ENCODE measurements at places on chromosomes 3 and 15.

GRCh38 chr15:57134071-57134605, 215.7 kb downstream of the TCF12 start:
- no peaks in the 10 kb centered on the region for H3K36me3 ChIP-seq
- H3K4me3 ChIP-seq, result no peak overlapping the region
- H3K4me1 ChIP-seq, result peaks cover 28% of the 10 kb centered on the region

DNA sequence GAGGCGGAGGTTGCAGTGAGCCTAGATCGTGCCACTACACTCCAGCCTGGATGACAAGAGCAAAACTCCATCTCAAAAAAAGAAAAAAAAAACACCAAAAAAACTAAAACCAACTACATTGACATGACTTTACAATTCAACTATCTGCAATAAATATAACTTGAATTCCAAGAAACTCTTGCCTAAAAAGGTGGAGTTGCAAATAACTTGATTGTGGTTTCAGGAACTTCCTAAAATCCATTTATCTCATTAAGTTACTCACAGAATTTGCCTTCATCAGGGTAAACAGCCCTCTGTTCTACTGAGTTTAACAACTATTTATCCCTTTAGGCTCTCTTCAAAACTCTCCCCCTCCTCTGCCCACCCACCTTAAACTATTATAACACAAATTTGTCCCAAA, 2.7 kb upstream of the MAPK6 start:
- H3K4me3 ChIP-seq, result no peak overlapping the region
- no peaks in the 10 kb centered on the region for H3K36me3 ChIP-seq
- DNase-seq, result no peak
- peaks cover 7% of the 10 kb centered on the region for H3K4me1 ChIP-seq
- peaks cover 4% of the 10 kb centered on the region for H3K27me3 ChIP-seq
- no peak overlapping the region for H3K27ac ChIP-seq

- H3K27ac ChIP-seq, result no peak overlapping the region
- no peaks in the 10 kb centered on the region for H3K27me3 ChIP-seq
- no peak overlapping the region for H3K4me3 ChIP-seq
- no peak for DNase-seq
These were observed 103.5 kb downstream of the LPP start for GRCh38 chr3:188257384-188258026.

- DNase-seq, result peak; percentile 32
- H3K27ac ChIP-seq, result peak overlapping the region; percentile 80
- H3K27me3 ChIP-seq, result no peaks in the 10 kb centered on the region
- no peaks in the 10 kb centered on the region for H3K36me3 ChIP-seq
These were observed 140.7 kb upstream of the MEF2A start for GRCh38 chr15:99424978-99425656.

GRCh38 chr15:52780172-52780980, 9.8 kb downstream of the ONECUT1 start:
- H3K4me3 ChIP-seq, result peak overlapping the region; percentile 35
- H3K27me3 ChIP-seq, result peaks cover 9% of the 10 kb centered on the region
- H3K4me1 ChIP-seq, result no peaks in the 10 kb centered on the region

- no peaks in the 10 kb centered on the region for H3K36me3 ChIP-seq
- H3K27ac ChIP-seq, result no peak overlapping the region
- no peak for DNase-seq
- no peaks in the 10 kb centered on the region for H3K27me3 ChIP-seq
- no peak overlapping the region for H3K4me3 ChIP-seq
These were observed 389.9 kb downstream of the FEZF2 start for GRCh38 chr3:61983479-61983878.

DNA sequence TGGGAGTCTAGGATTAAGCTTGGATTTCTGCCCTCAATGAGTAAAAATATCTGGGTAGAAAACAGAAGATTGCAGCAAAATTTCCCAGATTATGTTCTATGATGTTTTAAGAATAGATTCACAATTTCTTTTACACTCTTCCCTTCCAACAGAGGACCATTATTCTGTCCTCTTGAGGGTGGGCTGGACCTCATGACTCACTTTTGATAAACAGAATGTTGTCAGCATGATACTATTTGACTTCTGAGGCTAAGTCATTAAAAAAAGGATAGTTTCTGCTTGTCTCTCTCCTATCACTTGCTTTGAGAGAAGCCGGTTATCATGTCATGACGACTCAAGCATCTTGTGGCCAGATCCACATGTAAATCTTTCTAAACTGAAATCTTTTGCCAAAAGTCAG, 396.2 kb upstream of the CDIN1 start:
- no peak overlapping the region for H3K27ac ChIP-seq
- H3K27me3 ChIP-seq, result no peaks in the 10 kb centered on the region
- H3K36me3 ChIP-seq, result no peaks in the 10 kb centered on the region

DNA sequence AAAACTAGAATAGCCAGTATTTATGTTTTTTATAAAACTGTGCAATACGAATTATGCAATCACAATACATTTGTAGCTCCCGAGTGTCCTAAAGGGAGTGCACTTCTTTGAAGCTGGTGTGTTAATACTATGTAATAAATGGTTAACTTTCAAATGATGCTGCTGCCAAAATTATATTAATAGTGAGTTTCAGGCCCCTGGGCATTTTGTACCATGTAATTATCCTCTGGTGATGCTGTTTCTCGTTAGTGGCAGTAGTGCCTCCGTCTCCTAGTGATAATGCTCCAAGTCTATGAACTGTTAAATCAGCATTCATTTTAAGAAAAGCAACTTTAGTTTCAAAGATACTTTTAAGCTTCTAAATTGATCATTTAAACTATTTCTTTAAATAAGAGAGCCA, 132.7 kb upstream of the BHLHE40 start:
- no peaks in the 10 kb centered on the region for H3K27me3 ChIP-seq
- no peaks in the 10 kb centered on the region for H3K36me3 ChIP-seq
- H3K4me1 ChIP-seq, result peaks cover 31% of the 10 kb centered on the region

DNA sequence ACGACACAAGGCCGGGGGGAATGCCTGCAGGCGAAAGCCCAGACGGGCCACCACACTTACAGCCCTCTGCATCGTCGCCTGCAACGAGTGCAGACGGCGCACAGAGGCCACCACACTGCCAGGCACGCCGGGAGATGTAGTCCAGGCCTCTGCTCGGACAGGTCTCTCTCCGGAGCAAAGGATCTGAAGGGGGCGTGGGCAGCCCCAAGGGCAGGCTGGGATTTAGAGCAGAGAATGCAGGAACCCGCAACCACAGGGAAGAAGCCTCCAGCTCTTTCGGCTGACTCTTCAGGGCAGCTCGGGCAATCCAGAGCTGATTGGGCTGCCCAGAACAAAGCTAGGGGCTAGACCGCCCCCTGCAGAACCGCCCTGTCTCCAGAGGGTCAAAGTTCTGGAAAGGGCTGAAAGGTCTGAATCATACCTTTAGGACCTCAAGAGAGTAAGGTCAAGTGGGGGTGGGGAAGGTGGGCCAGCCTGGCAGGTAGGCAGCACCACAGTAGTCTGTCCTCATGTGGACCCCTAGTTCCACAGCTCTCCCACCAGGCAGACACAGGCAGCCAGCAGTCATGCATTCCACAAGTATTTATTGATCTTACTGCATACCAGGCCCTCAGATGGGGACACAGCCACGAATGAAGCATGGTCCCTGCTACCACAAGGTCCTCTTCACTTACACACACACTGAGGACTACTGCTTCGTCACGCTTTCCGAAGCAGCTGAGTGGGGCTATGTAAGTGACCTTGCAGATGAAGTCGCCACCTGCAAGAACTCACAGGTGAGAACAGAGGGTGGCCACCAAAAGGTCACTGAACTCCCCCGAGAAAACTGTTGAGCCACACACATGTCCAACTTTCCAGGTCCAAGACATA, at the start of gene AMT:
Gene AMT, minus strand, starts transcription at position 95 of the 870 bp plus-strand sequence. Its CDS starts 23 bp downstream, at position 72.
- H3K4me1 ChIP-seq, result peaks cover 5% of the 10 kb centered on the region
- H3K36me3 ChIP-seq, result peaks cover 4% of the 10 kb centered on the region
- no peaks in the 10 kb centered on the region for H3K27me3 ChIP-seq
- peak within 1 kb of the TSS; percentile 17 for H3K4me3 ChIP-seq

DNA sequence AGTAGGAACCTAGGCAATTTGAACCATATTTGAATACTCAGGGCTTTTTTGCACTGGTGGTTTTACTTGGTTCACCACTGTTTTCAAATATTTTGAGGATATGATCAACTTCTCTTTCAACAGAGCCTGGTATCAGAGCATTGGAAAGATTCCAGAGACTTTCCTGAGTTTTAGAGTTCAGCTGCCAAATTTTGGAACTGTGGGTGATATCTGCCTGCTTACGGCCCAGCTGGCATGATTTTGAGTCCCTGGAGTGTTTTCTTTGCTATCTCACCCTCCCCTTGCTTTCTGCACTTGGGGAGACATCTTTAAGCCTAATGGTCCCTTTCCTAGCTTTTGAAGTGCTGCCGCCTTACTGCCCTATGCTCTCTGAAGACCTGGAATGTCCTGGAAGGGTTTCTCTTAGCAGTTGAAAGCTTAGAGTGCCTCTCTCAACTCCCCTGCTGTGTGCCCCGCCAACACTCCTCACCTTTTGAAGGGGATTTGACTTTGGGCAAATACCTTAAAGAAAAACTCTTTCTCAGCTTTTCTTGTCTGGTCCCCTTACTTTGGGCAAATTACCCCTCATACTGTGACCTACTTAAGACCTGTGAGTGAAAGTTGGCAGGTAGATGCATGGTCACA, 539.1 kb downstream of the MFSD1 start:
- H3K27me3 ChIP-seq, result no peaks in the 10 kb centered on the region
- no peak overlapping the region for H3K27ac ChIP-seq
- no peaks in the 10 kb centered on the region for H3K36me3 ChIP-seq
- no peaks in the 10 kb centered on the region for H3K4me1 ChIP-seq
- no peak overlapping the region for H3K4me3 ChIP-seq

GRCh38 chr15:34357653-34358052, 9.3 kb downstream of the LPCAT4 start:
- no peaks in the 10 kb centered on the region for H3K27me3 ChIP-seq
- no peak overlapping the region for H3K4me3 ChIP-seq
- no peak for DNase-seq
- peaks cover 2% of the 10 kb centered on the region for H3K36me3 ChIP-seq

- H3K4me3 ChIP-seq, result no peak overlapping the region
- H3K27ac ChIP-seq, result no peak overlapping the region
- H3K27me3 ChIP-seq, result peaks cover 2% of the 10 kb centered on the region
- peaks cover 38% of the 10 kb centered on the region for H3K4me1 ChIP-seq
These were observed 3.1 kb upstream of the MECOM start for GRCh38 chr3:169666376-169667165.

- no peaks in the 10 kb centered on the region for H3K4me1 ChIP-seq
- no peaks in the 10 kb centered on the region for H3K36me3 ChIP-seq
- no peak for DNase-seq
- H3K27me3 ChIP-seq, result no peaks in the 10 kb centered on the region
- H3K27ac ChIP-seq, result no peak overlapping the region
- H3K4me3 ChIP-seq, result no peak overlapping the region
These were observed 13.5 kb upstream of the SUCNR1 start for GRCh38 chr3:151859905-151860304.

DNA sequence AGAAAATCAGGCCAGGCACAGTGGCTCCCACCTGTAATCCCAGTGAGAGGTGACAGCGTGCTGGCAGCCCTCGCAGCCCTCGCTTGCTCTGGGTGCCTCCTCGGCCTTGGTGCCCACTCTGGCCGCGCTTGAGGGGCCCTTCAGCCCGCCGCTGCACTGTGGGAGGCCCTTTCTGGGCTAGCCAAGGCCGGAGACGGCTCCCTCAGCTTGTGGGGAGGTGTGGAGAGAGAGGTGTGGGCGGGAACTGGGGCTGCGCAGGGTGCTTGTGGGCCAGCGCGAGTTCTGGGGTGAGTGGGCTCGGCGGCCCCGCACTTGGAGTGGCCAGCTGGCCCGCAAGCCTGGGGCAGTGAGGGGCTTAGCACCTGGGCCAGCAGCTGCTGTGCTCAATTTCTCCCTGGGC, 252.6 kb downstream of the FOXP1 start:
- no peak for DNase-seq
- no peak overlapping the region for H3K4me3 ChIP-seq
- H3K27me3 ChIP-seq, result no peaks in the 10 kb centered on the region
- no peak overlapping the region for H3K27ac ChIP-seq
- H3K36me3 ChIP-seq, result no peaks in the 10 kb centered on the region
- H3K4me1 ChIP-seq, result no peaks in the 10 kb centered on the region

DNA sequence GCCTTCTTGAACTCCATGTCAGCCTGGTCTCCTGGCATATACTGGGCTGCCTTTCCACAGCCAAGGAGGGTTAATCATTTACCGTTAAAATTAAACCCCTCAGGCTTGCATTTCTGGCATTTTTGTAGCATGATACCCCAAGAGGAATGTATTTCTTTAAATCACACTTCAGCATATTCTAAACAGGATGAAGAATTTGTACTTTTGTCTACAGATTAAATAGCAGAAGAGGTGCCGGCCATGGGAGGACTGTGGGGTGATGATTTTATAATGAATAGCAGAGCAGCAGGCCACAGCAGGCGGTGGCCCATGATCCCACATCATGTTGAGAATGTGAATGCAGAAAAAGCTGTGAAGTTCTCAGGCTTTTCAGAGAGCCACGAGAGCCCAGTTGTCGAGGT, 90.2 kb downstream of the ARNT2 start:
- H3K4me1 ChIP-seq, result no peaks in the 10 kb centered on the region
- no peak for DNase-seq
- H3K27me3 ChIP-seq, result no peaks in the 10 kb centered on the region
- no peaks in the 10 kb centered on the region for H3K36me3 ChIP-seq
- no peak overlapping the region for H3K4me3 ChIP-seq

GRCh38 chr3:142337994-142338393, 109.8 kb downstream of the XRN1 start:
- H3K4me1 ChIP-seq, result no peaks in the 10 kb centered on the region
- H3K36me3 ChIP-seq, result peaks cover 49% of the 10 kb centered on the region
- no peaks in the 10 kb centered on the region for H3K27me3 ChIP-seq
- H3K27ac ChIP-seq, result no peak overlapping the region

- H3K27me3 ChIP-seq, result no peaks in the 10 kb centered on the region
- no peak overlapping the region for H3K27ac ChIP-seq
- DNase-seq, result no peak
- H3K4me3 ChIP-seq, result no peak overlapping the region
- H3K4me1 ChIP-seq, result no peaks in the 10 kb centered on the region
These were observed 23.8 kb upstream of the TM2D3 start for GRCh38 chr15:101675796-101676582.

DNA sequence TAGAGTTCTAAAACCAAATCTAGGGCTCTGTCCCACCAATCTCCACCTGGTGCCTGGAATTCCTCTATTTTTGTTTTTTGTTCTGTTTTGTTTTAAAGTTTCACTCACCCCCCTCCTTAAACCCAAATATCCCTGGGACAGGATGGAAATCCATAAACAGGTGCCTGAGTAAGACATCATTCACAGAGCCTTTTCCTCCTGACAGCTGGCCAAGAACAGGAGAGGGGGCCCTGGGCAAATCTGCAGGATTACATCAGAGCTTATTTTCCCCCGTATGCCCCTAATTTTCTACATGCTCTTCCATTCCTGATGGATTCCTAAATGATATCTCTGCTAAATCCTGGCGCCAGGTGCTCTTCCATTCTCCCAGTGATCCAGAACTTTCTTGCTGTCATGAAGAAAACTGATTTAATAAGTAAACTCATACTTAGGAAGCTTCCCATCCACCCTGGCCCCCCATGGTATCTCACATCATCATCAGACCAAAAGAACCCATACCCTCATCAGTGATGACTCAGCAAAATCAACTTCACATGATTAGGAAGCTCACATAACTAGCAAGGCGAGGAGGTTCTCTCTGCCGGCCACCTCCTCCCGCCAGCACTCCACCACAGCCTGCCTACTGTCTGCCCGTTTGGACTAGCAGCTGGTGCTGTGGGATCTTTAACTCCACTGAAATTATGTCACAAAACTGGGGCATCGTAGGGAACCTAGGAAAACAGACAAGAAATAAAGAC, 61.0 kb downstream of the LIPC start:
- no peaks in the 10 kb centered on the region for H3K36me3 ChIP-seq
- no peak for DNase-seq
- no peaks in the 10 kb centered on the region for H3K27me3 ChIP-seq

- DNase-seq, result peak; percentile 22
- peaks cover 11% of the 10 kb centered on the region for H3K4me1 ChIP-seq
- no peak overlapping the region for H3K27ac ChIP-seq
- no peaks in the 10 kb centered on the region for H3K27me3 ChIP-seq
These were observed 2.8 kb upstream of the CLDND1 start for GRCh38 chr3:98525494-98525893.

Measured in T-cell (primary cell).